Airway epithelial cell (primary cell): ENCODE measurements at places on chromosomes 16 and 17. TPM values are rescaled to one million over a fixed set of nuclear protein-coding genes. Genes with fewer than 3 reads are reported as not detected.

TEKT5 gene
- total RNA-seq: not detected in 2 replicates

MAPT gene
- 0.14 and 0.51 TPM in 2 replicates for total RNA-seq

PLA2G10 gene
- total RNA-seq: not detected in 2 replicates

HEATR9 gene
- total RNA-seq: not detected in 2 replicates

RASD1 gene
- 0.42 and 0.85 TPM in 2 replicates for total RNA-seq

TMEM220 gene
- total RNA-seq: 0.21 TPM in 1 of 2 replicates, not detected in the other

OXLD1 gene
- total RNA-seq: 27.8 and 34.8 TPM in 2 replicates

FAM20A gene
- not detected in 2 replicates for total RNA-seq

SCGB1C2 gene
- total RNA-seq: not detected in 2 replicates

ZFHX3 gene
- total RNA-seq: 1.9 and 3.1 TPM in 2 replicates

IL4R gene
- total RNA-seq: 95.1 and 96.6 TPM in 2 replicates

GPR139 gene
- total RNA-seq: not detected in 2 replicates

BCAR1 gene
- 53.8 and 68.1 TPM in 2 replicates for total RNA-seq

HS3ST3B1 gene
- total RNA-seq: 3.4 and 4.6 TPM in 2 replicates

SOX15 gene
- total RNA-seq: 162 and 173 TPM in 2 replicates

HID1 gene
- total RNA-seq: 3.8 and 9.2 TPM in 2 replicates

CYTH1 gene
- total RNA-seq: 31.5 and 41.9 TPM in 2 replicates

CCL22 gene
- total RNA-seq: 0.35 TPM in 1 of 2 replicates, not detected in the other

CDH13 gene
- 25.1 and 28.4 TPM in 2 replicates for total RNA-seq

USP43 gene
- 8.7 and 10.0 TPM in 2 replicates for total RNA-seq

ZNF205 gene
- 18.0 and 20.3 TPM in 2 replicates for total RNA-seq

TP53TG3C gene
- total RNA-seq: not detected in 2 replicates

SLC7A6 gene
- total RNA-seq: 11.1 and 17.8 TPM in 2 replicates

CFAP97D1 gene
- not detected in 2 replicates for total RNA-seq

CASKIN1 gene
- 0.42 and 0.46 TPM in 2 replicates for total RNA-seq

MT4 gene
- not detected in 2 replicates for total RNA-seq

BCO1 gene
- not detected in 2 replicates for total RNA-seq

TMIGD1 gene
- not detected in 2 replicates for total RNA-seq

TP53I13 gene
- total RNA-seq: 29.0 and 40.4 TPM in 2 replicates

ST6GALNAC1 gene
- 9.9 and 12.2 TPM in 2 replicates for total RNA-seq

SLFN13 gene
- 4.1 and 4.5 TPM in 2 replicates for total RNA-seq

PRAC1 gene
- not detected in 2 replicates for total RNA-seq

SLC5A2 gene
- total RNA-seq: 0.14 TPM in 1 of 2 replicates, not detected in the other
